ENCODE measurements at places on chromosomes 16 and 17. TPM values are rescaled to one million over a fixed set of nuclear protein-coding genes. Genes with fewer than 3 reads are reported as not detected.

The TMEM170A gene
- 25.2 TPM for total RNA-seq

The MAFG gene
- total RNA-seq: 21.9 TPM

The CHAD gene
- total RNA-seq: not detected

The FAM83G gene
- total RNA-seq: 18.9 TPM

The TPSG1 gene
- not detected for total RNA-seq

All from vein endothelial cell (primary cell).